Activated CD4-positive, alpha-beta memory T cell treated with anti-CD3 and anti-CD28 coated beads for 36 hours (primary cell): ENCODE measurements at places on chromosomes 5 and 9.

GRCh38 chr5:157049605-157050004 lies 9.3 kb downstream of the HAVCR1 start:
- H3K4me1 ChIP-seq = peaks cover 36% of the 10 kb centered on the region
- peak overlapping the region; percentile 61 for H3K4me3 ChIP-seq
- no peaks in the 10 kb centered on the region for H3K36me3 ChIP-seq
- no peaks in the 10 kb centered on the region for H3K27me3 ChIP-seq
- H3K27ac ChIP-seq = peak overlapping the region; percentile 74

DNA sequence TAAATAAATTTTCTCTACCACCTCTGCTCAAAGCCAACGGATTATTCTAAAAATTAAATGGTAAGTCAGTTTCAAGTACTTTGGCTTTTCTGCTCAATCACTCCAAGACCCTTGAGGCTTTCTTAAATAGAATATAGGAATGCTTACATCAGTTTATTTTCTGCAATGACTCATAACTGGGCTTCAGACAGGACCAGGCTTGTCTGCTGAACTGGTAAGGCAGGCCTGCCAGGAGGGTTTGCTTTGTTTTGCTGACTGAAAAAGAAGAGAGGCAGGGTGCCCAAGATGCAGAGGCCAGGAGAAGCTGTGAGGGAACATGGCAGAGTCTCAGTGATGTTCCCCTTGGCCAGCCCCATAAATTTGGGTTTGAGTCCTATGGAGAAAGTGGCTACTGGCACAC lies 60.3 kb upstream of the EPB41L4A start:
- peaks cover 2% of the 10 kb centered on the region for H3K27me3 ChIP-seq
- no peaks in the 10 kb centered on the region for H3K4me1 ChIP-seq

GRCh38 chr9:660227-660626 lies 181.3 kb upstream of the DMRT1 start:
- DNase-seq = no peak
- no peaks in the 10 kb centered on the region for H3K27me3 ChIP-seq
- peaks cover 19% of the 10 kb centered on the region for H3K4me1 ChIP-seq
- peaks cover 3% of the 10 kb centered on the region for H3K36me3 ChIP-seq

DNA sequence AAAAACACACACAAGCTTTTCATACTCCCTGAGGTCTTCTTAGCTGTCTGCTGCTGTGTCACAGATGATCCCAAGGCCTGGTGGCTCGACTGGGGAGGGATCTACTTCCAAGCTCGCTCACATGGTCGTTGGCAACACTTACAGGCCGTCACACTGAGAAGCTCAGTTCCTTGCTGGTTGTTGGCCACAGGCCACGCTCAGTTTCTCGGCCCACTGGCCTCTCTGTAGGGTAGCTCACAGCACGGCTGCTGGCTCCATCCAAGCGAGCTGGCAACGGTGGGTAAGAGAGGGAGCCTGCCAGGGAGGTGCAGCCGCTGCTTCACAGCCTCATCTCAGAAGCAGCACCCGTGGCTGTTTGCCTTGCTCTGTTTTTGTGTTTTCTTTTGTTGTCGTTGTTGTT lies 43.8 kb upstream of the GFPT2 start:
- H3K4me3 ChIP-seq = no peak overlapping the region
- H3K27ac ChIP-seq = no peak overlapping the region
- peaks cover 12% of the 10 kb centered on the region for H3K27me3 ChIP-seq
- H3K4me1 ChIP-seq = no peaks in the 10 kb centered on the region
- no peak for DNase-seq
- H3K36me3 ChIP-seq = no peaks in the 10 kb centered on the region

- no peak overlapping the region for H3K27ac ChIP-seq
- no peak overlapping the region for H3K4me3 ChIP-seq
- H3K4me1 ChIP-seq = no peaks in the 10 kb centered on the region
- H3K36me3 ChIP-seq = peaks cover 32% of the 10 kb centered on the region
- no peak for DNase-seq
Observed at GRCh38 chr5:10220248-10220647, 29.4 kb downstream of the ATPSCKMT start.
